SK-MEL-5 (cell line): ENCODE measurements at places on chromosomes 6 and 20. TPM values are rescaled to one million over a fixed set of nuclear protein-coding genes. Genes with fewer than 3 reads are reported as not detected.

The COL19A1 gene
- total RNA-seq: 39.9 and 41.7 TPM in 2 replicates

The SLC35D3 gene
- not detected in 2 replicates for total RNA-seq

The TFAP2D gene
- not detected in 2 replicates for total RNA-seq

The MYL9 gene
- total RNA-seq: not detected in 2 replicates

The WFDC13 gene
- not detected in 2 replicates for total RNA-seq

The PDYN gene
- not detected in 2 replicates for total RNA-seq

The RSPO3 gene
- total RNA-seq: not detected in 2 replicates

The CFAP206 gene
- total RNA-seq: 0.29 and 0.37 TPM in 2 replicates

The BPI gene
- total RNA-seq: not detected in 2 replicates

The MSH5 gene
- total RNA-seq: 16.1 and 17.5 TPM in 2 replicates

The C6orf163 gene
- total RNA-seq: 1.3 and 1.4 TPM in 2 replicates

The GDAP1L1 gene
- 0.43 TPM in 1 of 2 replicates, not detected in the other for total RNA-seq

The ANKRD66 gene
- total RNA-seq: not detected in 2 replicates

The ISM1 gene
- 4.8 and 5.6 TPM in 2 replicates for total RNA-seq

The PNLDC1 gene
- total RNA-seq: 0.05 TPM in 1 of 2 replicates, not detected in the other

The AVP gene
- not detected in 2 replicates for total RNA-seq

The HNF4A gene
- total RNA-seq: 0.03 and 0.05 TPM in 2 replicates

The MAP3K5 gene
- total RNA-seq: 0.55 and 0.75 TPM in 2 replicates

The GPLD1 gene
- total RNA-seq: 0.55 and 1.1 TPM in 2 replicates

The SIRT5 gene
- 19.4 and 22.3 TPM in 2 replicates for total RNA-seq

The WFDC2 gene
- total RNA-seq: not detected in 2 replicates

The ERVFRD-1 gene
- 0.24 and 0.63 TPM in 2 replicates for total RNA-seq

The CLIC1 gene
- 466 and 467 TPM in 2 replicates for total RNA-seq

The BCAS4 gene
- 4.4 and 7.0 TPM in 2 replicates for total RNA-seq

The ULBP3 gene
- total RNA-seq: 2.7 and 4.2 TPM in 2 replicates

The SIRPB2 gene
- total RNA-seq: not detected in 2 replicates

The AGER gene
- 0.35 and 0.85 TPM in 2 replicates for total RNA-seq

The TULP4 gene
- total RNA-seq: 75.3 and 85.0 TPM in 2 replicates

The MCCD1 gene
- not detected in 2 replicates for total RNA-seq

The ELOVL2 gene
- total RNA-seq: 29.7 and 30.4 TPM in 2 replicates

The CLVS2 gene
- not detected in 2 replicates for total RNA-seq
